ENCODE measurements at places on chromosomes 11 and 22. TPM values are rescaled to one million over a fixed set of nuclear protein-coding genes. Genes with fewer than 3 reads are reported as not detected.

Gene DBX1
- not detected for total RNA-seq

GRCh38 chr11:6828103-6828502 is 17.4 kb upstream of the OR10A5 start:
- no peak for DNase-seq

DNA sequence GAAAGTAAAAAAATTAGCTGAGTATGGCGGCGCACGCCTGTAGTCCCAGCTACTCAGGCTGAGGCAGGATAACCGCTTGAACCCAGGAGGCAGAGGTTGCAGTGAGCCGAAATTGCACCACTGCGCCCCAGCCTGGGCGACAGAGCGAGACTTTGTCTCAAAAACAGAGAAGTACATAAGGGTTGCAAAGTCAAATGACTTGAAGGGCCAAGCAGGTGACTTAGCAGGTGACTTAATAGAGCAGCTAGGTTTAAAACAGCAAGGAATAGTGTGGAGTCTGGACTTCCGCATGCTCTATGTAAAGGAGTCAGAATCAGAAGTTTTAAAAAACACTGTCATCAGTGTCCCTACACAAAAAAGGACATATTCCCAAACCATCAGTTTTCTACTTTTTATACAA is 31.7 kb downstream of the EP300 start:
- no peak for DNase-seq

- no peak for DNase-seq
Observed at GRCh38 chr22:27935897-27936296, 16.8 kb upstream of the PITPNB start.

Gene CAPN1
- total RNA-seq, result 67.8 TPM

Gene NNMT
- total RNA-seq, result 89.8 TPM

Gene IFITM10
- total RNA-seq, result 0.55 TPM

GRCh38 chr22:47189056-47189916 is 426.8 kb downstream of the TBC1D22A start:
- DNase-seq, result no peak

GRCh38 chr11:72265951-72266350 is 22.0 kb upstream of the PHOX2A start:
- no peak for DNase-seq

DNA sequence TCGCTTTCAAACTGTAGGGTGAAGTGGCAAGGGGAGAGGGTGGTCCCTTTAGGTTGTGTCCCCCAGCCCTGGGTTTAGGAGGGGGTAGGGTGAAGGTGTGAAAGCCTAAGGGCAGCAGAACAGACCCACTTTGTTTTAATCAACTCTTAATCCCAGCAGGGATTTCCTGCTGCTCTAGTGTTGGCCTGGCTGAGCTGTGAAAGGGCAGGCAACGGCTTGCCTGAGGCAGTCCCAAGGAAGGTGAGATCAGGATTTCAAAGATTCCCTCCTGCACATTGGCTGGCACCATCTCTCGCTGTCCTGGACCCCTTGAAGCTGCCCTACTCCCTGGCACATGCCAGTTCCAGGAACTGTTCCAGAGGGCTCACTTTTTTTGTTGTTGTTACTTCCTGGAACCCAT is 221.3 kb downstream of the INSC start:
- DNase-seq, result no peak

DNA sequence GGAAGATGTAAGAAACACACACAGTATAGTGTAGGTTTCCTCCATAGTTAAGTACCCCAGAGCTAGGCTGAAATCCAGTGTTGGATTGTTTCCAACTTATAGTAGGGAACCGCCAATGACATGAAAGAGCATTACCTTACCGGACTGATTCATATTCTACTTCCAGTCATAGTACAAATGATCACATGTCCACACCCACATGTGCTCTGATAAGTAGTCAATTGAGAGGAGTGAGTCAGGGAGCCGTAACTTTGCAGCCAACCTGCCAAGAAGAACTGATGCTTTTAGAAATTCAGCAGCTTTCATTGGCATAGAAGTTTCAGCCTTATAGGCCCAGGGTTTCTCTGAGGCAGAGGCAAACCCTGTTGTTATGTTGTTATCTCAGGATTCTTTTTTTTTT is 240.6 kb downstream of the ETS1 start:
- DNase-seq, result no peak

- peak; percentile 35 for DNase-seq
Observed at GRCh38 chr22:37503850-37504249, 15.4 kb downstream of the CARD10 start.

Gene PGA5
- total RNA-seq, result not detected

DNA sequence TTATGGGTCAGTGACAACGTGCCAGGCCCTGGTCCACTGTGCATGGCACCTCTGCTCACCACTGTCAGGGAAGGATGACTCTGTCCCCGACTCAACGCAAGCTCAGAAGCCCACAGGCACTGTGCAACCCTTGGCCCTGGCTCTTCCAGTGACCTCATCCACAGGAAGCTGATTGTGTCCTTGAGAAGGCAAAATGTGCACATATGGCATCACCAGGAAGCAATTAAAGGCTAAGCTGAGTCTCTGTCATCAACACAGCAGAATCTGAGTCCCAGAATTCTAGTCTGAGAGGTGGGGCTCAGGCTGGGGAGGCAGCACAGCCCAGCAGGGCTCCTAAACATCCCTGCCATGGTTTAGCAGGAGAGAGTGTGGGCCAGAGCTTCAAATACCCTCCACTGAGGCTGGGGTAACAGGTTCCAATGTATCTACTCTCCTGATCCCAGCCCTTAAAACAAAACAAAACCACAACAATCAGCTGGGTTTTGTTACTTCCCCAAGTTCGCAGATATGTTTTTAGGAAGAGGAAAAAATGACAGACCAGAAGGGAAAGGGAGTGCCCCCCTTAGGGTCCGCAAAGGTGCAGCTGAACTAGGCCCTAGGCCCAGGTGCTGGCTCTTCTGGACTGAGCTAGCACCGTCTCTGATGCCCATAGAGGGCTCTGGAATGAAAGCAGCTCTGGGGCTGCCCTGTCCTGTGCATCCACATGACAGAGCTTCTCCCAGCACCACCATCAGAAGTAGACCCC is 33.5 kb upstream of the GNAZ start:
- no peak for DNase-seq

Gene AGBL2
- total RNA-seq, result 4.9 TPM

Gene LUZP2
- not detected for total RNA-seq

Gene SMIM35
- not detected for total RNA-seq

- DNase-seq, result no peak
Observed at GRCh38 chr11:119745776-119746535, 17.0 kb upstream of the NECTIN1 start.

DNA sequence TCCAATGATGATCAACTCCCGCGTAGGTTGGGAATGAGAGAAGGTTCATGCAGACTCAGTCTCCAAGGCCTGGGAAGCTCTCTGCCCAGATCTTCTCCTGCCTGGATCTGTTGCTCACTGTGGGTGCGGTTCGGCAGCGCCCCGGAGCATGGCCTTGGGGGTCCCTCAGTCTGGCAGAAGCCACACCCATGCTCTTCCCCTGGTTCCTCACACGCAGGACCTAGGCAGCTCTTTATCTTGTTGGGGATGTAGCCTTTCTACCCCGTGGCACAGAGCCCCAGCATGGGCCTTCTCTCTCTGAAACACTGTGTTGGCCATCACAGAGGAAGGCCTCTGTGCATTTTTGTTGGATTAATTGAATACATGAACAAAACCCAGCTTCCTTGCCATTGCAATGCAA is 1461.6 kb downstream of the BRD1 start:
- DNase-seq, result no peak

- no peak for DNase-seq
Observed at GRCh38 chr11:117766026-117766425, 31.0 kb downstream of the DSCAML1 start.

- no peak for DNase-seq
Observed at GRCh38 chr22:26977741-26978376, 320.5 kb downstream of the MIAT start.

Gene PLAAT3
- 163 TPM for total RNA-seq

- DNase-seq, result no peak
Observed at GRCh38 chr11:119309411-119309810, 7.5 kb downstream of the MCAM start.

DNA sequence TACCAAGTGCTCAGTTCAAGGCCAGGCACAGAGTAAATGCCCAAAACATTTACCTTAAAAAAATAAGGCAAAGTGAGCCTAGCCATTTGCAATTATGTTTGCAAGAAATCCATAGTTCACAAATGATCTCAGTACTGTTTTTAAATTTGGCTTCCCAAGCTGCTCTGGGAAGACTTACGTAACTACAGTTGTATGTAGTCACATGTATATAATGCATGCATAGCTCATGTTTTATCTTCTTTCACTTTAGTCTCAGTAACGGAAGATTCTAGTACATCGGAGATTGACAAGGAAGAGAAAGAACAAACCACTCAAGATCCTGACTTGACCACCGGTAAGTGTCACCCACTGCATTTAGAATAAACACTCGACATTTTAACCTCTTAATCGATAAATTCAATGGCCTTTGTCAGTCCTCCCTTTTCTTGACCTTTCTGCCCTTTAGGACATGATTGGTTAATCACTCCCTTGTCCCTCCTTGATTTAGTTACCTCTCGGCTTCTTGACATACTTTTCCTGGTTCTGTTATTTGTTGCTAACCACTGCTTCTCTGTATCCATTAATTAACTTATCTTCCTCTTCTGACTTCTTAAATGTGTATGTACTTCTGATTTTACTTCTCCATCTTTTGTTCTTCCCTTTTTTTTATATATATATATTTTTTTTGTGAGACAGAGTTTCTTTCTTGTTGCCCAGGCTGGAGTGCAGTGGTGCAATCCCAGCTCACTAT is 18.0 kb upstream of the JHY start:
- DNase-seq, result no peak

- no peak for DNase-seq
Observed at GRCh38 chr11:82979824-82980223, 78.3 kb downstream of the DDIAS start.

Gene MB
- total RNA-seq, result 5.3 TPM

DNA sequence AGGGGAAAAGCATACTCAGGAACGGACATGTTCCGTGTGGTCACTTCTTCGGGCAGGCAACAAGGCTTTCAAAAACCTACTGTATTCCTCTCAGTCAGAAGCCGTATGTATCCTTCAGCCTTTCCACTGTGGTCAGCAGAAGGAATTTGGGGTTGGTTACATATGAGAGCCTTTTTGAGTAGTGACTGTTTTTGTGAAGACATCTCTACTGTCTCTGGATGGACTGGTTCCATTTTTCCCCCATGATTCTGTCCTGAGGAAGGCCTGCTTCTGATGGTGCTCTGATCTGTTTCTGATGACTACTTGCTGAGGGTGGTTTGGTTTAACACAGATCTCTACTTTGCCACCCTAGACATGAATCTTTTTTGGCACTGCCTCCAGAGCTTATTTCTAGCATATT is 63.7 kb upstream of the HORMAD2 start:
- no peak for DNase-seq

- DNase-seq, result no peak
Observed at GRCh38 chr11:93131709-93132108, 66.1 kb downstream of the SLC36A4 start.

Gene DCUN1D5
- 89.2 TPM for total RNA-seq

- no peak for DNase-seq
Observed at GRCh38 chr11:62737196-62737595, 8.9 kb downstream of the TTC9C start.

- no peak for DNase-seq
Observed at GRCh38 chr11:13384908-13385640, 77.9 kb downstream of the BTBD10 start.

GRCh38 chr11:82195283-82195682 is 538.4 kb downstream of the FAM181B start:
- no peak for DNase-seq
